ENCODE measurements at places on chromosomes 7 and 10.

- no peak for DNase-seq
These were observed 243.2 kb downstream of the SDK1 start for GRCh38 chr7:3544202-3544601.

GRCh38 chr10:113000442-113000841 is 50.4 kb downstream of the TCF7L2 start:
- DNase-seq, result no peak

GRCh38 chr7:85840554-85840953 is 653.7 kb upstream of the SEMA3D start:
- DNase-seq, result no peak

DNA sequence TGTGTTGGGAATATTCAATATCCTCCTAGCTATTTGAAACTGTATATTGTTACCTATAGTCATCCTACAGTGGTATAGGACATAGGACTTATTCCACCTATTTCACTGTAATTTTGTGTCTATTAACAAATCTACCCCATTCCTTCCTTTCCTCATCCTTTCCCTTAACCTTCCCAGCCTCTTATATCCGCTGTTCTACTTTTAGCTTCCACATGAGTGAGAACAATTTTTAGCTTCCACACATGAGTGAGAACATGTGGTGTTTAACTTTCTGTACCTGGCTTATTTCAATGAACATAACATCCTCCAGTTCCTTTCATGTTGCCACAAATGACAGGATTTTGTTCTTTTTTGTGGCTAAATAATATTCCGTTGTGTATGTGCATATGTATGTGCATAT is 95.9 kb upstream of the FGL2 start:
- no peak for DNase-seq

DNA sequence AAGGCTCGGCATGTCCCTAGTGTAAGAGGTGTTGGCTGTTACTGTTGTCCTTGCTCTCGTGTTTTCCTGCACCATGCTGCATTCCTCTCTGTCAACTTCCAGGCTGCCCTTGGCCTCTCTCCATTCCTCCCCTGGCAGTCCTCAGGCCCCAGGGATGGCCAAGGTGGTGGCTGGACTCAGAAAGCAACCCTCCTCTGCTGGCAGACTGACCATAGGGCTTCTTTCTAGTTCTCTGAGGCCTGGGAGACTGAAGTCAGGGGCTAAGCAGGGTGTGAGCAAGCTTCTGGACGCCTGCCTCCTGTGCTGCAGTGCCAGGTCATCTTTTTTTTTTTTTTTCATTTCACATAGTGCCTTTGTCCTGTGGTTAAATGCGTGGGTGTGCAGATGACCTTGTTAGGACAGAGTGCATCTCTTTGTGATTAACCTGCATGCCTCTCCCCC is 72.0 kb downstream of the GOLGA7B start:
- no peak for DNase-seq

DNA sequence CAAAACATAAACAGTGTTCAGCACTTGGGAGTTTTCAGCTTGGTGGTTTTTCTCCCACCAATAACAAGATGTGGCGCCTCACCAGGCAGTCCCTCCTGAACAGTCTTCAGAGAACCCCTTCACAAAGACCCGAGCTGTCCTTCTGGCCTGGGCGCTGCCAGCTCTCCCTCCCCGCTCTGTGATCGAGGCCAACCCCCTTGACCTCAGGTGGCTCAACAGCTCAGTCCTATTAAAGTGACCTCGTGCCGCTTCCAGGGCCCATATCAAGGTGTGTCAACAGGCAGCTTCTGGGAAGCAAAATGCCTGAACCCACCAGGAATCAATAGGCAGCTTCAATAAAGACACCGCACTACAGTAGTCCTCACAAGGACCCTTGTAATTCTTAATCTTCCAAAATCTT is 63.3 kb downstream of the CHST15 start:
- DNase-seq, result no peak

DNA sequence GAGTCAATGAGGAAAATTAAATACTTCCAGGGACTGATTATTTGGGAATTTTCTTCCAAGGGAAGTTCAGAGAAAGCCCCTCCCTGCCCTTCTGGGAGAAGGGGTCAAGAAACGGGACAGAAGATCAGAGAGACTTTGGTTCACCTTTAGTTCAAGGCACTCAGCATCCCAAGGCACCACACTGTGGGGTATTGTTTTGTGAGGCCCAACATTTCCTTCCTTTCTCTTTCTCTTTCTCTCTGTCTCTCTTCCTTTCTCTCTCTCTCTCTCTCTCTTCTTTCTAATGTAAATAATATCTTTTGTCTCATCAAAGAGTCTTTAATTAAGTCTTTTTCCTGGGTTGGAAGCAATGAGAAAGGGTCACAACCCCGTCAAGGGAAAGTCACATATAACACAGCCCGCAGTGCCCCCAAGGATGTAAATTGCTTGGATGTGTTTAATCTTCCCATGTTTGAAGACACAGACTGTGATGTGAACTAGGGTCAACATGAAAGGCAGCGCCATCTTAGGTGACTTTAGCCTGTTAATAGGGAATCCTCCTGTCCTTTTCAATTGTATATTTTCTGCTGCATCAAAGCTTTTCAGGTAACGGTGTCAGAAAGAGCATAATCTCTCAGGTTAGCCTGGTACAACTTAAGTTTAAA is 983.3 kb upstream of the C7orf33 start:
- no peak for DNase-seq

DNA sequence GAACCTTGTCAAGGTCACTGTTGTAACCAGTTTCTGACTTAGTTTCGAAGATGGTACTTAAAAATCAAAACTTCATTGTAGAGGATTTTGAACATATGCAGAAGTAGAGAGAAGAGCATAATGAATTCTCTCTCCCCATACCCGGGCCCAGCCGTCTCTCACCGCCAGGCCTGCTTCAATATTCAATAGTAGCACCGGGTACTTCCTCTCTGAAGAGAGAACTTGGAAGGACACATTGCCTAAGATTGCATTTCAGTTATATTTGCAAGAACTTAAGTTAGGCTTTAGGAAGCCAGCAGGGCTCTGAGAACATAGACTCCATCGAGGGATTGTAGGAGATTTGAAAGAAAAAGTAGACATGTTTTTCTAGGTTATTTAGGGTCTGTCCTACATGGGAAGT is 19.1 kb downstream of the LMTK2 start:
- no peak for DNase-seq

GRCh38 chr7:134612197-134612596 is 34.5 kb upstream of the BPGM start:
- DNase-seq, result no peak

GRCh38 chr10:47025253-47025539 is 114.0 kb downstream of the PTPN20 start:
- no peak for DNase-seq

GRCh38 chr7:81527651-81528050 is 242.2 kb downstream of the HGF start:
- DNase-seq, result no peak

DNA sequence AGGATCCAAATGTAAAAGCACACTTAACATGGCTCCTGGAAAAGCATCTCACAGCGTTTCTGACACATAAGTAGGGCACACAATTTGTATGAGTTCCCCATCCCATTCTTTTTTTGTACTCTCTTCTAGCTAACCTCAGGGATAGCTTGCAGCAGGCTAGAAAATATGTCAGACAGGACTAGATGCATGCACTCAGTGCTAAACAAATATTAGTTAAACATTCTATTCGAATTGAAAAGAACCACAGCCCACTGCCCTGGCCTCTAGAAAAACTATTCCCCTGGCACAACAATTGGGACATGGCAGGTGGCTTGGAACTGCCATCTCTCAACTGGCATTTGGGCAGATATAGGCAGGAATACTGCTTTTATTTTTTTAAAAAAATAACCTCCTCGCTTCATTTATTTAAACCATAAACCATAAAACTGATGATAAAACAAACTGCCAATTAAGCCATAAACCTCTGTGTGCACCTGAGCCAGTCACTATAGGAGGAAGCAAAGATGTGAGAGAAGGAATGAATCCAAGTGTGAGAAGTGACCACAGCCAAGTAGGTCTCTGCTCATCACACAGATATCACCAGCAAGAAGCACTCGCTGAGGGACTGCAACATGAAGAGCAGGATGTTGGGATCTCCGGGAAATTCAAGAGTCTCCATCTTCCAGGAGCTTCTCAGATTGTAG is 394.1 kb downstream of the NEBL start:
- no peak for DNase-seq

- DNase-seq, result no peak
These were observed 11.5 kb downstream of the EBF3 start for GRCh38 chr10:129952378-129953118.

DNA sequence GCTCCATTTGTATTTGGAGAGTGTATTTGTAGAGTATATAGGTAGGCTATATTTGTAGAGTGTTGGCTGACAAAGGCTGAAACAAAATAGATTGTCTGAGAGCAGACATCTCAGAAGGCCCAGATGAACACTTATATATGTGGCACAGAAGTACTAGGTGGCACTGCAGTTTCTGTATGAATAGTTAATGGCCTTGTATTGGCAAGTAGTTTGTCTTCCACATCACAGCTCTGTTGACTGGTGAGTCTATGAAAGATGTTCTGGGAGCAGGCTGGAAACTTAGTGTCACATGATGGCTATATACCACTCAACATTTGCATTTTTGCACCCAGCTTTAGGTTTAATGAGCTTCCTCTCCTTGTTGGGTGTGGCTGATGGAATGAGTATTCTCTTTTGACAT is 51.9 kb downstream of the CCNY start:
- DNase-seq, result no peak
